GM12892 (cell line): ENCODE measurements at places on chromosomes 12 and 14.

DNA sequence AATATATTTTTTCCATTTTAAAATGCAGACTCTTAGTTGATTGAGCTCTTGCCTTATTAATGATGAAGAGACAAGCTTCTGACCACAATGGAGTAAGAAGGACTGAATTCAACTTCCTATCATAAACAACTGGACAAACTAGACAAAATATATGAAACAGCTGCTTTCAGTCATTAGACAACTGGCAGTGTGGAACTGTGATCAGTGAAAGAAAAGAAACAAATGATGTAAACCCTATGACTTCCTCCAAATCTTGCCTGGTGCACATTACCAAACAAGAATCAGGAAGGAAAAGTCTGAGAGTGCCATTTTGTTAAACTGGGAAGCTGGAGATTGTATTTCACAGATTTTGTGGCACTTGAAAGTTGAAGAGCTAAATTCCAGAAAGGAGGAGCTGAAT is 154.7 kb upstream of the ATXN7L3B start:
- DNase-seq: no peak

- DNase-seq: no peak
Measured at GRCh38 chr12:121297435-121297991, 1.0 kb upstream of the CAMKK2 start.

- DNase-seq: no peak
Measured at GRCh38 chr14:94992046-94992445, 165.3 kb downstream of the DICER1 start.

- DNase-seq: no peak
Measured at GRCh38 chr12:49489720-49490119, 49.1 kb upstream of the KCNH3 start.

DNA sequence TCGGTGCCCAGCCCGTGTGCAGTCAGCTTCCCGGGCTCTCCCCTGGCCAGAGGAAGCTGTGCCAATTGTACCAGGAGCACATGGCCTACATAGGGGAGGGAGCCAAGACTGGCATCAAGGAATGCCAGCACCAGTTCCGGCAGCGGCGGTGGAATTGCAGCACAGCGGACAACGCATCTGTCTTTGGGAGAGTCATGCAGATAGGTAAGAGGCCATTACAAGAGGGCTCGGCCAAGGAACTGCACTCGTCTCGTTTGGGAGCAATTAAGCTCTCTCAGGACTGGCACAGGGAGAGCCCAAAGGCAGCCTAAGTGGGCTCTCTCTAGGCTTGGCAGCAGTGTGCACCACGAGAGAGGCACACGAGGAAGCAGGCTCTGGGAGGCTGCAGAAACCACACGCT is 3.7 kb downstream of the WNT5B start:
- DNase-seq: no peak

DNA sequence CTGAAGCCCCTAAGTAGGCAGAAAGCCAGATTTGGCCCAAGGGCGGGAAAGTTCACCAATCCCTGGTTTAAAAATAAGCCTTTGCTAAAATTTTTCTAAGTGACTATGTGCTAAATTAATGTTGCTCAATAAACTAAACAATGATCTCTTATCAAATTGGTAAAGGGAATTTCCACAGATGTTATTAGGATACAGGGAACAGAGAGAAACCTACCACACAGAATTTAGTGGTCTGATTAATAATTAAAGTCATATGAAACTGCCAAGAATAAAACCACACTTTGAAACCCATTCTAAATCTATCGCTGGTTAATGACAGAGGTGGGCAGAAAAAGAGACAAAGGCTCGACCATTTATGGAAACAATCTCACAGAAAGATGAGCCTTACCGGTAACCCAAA is 22.0 kb downstream of the ANAPC5 start:
- DNase-seq: no peak

DNA sequence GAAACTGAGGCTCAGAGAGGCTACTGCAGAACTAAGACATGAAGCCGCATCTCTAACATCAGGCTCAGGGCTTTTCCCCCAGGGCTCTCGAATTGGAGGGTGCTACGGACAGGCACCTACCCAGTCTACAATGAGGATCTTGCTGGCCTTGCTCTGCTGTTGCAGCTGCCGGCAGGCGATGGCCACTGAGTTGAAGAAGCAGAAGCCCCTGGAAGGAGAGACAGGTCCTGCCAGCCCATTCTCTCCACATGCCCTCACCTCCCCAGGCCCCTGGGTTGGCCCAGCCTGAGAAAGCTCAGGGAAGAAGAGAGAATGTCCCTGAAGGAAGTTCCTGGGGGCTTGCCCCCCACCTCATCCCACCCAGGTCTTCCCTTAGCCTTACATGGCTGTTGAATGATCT is 16.1 kb downstream of the SLC48A1 start:
- DNase-seq: no peak
